Epithelial cell of proximal tubule (primary cell): ENCODE measurements at places on chromosomes 11 and 22.

GRCh38 chr11:105357146-105357545, 217.6 kb upstream of the CARD18 start:
- DNase-seq: no peak

DNA sequence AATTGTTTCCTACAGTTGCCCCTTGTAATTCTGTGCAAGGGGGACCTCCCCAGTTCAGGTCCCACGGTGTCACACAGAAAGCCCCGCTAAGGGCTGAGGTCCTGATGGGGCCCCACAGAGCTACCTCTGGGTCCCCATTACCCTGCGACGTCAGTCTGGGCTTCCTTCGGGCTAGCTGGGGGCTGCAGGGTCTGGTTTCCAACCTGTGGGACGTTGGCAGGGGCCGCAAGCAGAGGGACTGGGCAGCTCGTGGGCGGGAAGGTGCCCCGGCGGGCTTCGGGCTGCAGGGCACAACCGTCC, 698 bp downstream of the SLC37A4 start:
- DNase-seq: no peak

DNA sequence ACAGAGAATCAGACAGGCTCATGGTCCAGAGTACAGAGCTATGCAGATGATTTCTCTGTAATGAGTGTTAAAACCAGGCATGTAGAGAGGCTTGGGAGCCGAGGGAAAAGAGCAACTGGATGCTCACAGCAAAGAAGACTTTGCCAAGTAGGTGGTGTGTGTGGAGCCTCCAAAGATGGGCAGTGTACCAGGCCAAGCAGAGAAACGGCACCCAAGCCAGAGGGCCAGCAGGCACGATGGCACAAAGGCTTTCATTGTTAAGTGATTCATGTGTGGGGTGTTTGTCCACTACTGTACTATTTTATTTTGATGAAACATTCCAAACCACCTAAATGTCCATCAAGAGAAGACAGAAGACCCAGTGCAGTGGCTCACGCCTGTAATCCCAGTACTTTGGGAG, 11.1 kb downstream of the RANGAP1 start:
- no peak for DNase-seq

- no peak for DNase-seq
Measured at GRCh38 chr11:82924522-82925224, 23.1 kb downstream of the DDIAS start.

GRCh38 chr11:65857500-65857852, 504 bp downstream of the CFL1 start:
- DNase-seq: no peak

GRCh38 chr11:68396516-68396915, 64.0 kb upstream of the PPP6R3 start:
- no peak for DNase-seq

- DNase-seq: no peak
Measured at GRCh38 chr11:78429660-78430059, 12.0 kb upstream of the GAB2 start.

- DNase-seq: no peak
Measured at GRCh38 chr11:5891216-5891800, 1.7 kb upstream of the OR52E5 start.

DNA sequence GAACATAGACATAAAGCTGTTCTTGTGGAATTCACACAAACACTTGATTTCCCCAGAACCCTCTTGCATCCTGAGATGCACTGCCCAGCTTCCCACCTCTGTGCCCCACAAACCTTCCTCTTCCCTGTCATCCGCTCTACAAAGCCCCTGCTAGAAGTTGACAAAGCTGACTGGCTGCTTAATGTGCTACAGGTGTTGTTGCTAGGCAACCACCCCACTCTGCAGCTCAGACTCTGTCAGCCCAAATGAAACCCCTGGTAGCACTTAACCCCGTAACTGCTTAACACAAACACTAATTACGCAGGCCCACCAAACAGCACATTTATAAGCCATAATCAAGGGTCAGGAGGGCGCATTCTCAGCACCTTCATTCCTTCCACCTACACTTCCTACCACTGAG, 172.0 kb upstream of the CADM1 start:
- no peak for DNase-seq

DNA sequence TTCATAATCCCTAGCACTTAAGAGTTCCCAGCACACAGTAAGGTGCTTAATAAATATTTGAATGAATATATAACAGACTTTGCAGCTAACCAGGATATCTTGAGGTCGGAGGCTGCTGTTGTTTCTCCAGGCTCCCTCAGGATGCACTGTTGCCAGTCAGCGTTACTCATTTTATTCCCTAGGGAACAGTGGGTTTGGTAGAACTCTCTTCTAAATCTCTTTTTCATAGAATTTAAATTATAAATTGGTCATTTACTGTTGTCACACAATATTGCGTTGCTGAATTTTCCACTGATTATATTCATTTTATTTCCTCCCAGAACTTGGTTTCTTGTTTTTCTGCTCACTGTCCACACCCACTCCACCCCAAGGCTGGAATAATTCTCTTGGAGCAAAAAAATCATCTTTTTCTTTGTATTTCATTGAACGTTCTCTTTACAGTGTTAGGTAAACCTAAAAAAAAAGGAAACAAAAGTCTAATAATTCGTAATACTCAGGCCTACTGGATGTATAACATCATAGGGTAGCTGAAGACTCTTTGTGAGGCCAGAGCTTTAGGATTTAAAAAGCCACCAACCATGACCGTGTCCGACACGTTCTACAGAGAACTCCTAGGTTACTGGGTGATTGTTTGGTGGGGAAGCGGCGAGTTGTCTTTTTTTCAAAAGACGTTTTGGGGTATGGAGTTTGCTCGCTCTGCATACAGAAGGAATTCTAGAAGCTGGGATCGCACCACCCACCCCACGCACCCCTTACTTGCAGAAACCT, 766 bp upstream of the CAPRIN1 start:
- DNase-seq: no peak

DNA sequence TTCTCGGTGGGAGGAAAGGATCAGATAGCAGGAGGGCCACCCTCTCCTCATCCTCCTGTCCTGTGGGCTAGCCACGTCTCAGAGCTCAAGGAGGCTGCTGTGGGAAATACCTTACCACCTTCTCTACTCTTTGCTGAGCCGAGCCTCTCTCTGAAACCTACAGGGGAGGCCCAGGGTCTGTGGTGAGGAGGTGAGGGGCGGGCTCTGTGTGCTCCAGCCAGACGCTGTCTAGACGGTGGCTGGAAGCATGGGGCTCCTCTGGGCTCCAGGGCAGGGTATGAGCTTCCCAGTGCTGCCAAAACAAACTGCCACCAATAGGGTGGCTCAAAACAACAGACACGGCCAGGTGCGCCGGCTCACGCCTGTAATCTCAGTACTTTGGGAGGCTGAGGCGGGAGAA, 5.5 kb upstream of the TMPRSS6 start:
- DNase-seq: no peak

- no peak for DNase-seq
Measured at GRCh38 chr11:64535811-64536210, 55.2 kb upstream of the SLC22A12 start.

DNA sequence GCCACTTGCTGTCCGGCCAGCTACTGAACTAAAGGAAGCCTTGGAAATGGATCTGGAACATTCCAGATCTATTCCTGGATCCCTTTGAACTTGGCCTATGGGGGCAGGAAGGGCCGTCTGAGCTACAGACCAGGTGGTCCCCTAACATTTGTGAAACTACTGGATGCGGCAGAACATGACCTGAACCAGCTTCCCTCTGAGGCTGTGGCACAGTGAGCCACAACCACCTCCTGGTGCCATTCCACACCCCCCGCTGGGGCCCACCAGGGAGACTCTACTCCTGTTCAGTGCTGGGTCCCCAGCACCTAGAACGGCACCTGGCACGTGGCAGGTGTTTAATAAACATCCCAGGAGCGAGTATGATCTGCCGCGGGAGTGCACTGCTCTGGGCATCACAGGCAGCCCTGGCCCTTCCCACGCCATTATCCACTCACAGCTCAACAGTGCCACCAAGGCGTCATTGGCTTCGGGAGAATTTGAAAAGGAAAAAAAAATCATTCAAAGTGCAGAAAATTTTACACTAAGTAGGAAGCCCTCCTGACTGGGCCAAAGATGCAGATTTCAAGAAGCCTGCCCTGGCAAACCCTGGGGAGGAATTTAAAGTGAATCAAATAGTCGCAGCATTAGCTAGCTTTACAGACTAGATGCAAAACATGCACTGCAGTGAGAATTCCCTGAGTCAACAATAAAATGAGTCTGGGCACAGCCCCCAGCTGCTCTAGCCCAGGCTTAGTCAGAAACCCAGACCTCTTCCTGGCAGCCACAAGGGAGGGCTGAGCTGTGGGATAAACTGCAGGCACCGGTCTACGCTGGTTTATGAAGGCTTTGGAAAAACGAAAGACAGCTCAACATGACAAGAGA, 14.3 kb upstream of the EFCAB6 start:
- no peak for DNase-seq

DNA sequence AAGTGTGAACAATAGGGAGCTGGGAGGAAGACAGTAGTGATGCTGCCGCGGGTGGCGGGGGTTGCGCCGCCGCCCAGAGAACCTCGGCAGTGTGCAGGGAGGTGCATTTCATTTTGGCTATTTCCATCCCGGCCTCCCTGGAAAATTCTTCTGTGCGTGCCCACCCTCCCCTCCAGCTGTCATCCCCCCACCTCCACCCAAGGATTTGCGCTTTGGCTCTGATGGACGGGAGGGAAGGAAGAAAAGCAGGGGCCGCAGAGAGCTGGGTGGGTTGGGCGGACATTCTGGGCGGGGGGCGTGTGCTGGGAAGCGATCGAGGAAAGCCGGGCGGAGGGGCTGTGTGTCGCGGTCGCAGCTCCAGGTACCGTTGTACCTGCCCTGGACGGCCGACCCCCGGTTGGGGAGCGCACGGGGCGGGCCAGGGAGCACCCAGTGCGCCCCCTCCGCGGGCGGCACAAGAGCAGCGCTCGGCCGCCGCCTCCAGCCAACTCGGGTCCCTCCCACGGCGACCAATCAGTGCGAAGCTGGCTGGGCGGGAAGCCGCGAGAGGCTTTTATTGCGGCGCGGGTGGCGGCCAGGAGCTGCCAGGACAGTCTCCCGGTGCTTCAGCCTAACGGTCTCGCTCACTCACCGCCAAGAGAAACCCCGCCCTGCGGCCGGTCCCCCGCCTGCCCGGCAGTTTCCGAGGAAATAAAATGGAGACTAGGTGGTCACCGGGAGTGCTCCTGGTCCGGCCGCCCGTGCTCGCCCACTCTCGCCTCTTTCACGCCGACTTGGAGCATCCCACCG, 1.6 kb downstream of the NCAM1 start:
- no peak for DNase-seq

- DNase-seq: peak; percentile 78
Measured at GRCh38 chr11:108929241-108929640, 264.4 kb downstream of the DDX10 start.

DNA sequence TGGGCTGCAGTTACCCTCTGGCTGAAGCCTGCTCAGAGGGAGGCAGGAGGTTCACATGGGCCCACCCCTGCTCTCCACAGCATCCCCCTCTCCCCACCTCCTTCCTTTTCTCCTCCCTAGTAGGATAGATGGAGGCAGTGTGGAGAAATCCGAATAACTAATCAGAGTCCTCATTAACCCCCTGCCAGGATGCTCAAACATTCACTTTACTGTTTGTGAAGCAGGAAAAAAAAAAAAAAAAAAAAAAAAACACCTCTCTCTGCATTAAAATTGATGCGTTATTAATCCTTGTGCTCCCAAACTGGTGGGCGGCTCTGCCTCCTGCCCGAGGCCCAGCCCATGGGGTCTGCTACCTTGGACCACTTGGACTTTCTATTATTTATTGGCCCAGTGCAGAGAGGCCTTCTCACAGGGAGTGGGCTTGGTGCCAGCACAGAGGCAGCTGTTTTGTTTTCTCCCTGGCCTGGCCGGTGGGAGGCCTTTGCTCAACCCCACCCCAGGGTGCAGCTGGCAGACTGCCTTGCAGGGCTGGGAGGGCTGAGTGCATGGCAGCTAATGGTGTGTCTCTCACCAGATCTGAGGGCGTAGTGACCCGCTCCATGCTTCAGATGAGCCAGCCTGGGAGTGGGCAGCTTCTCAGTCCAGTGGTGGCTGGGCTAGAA, 150.7 kb downstream of the PKNOX2 start:
- no peak for DNase-seq

DNA sequence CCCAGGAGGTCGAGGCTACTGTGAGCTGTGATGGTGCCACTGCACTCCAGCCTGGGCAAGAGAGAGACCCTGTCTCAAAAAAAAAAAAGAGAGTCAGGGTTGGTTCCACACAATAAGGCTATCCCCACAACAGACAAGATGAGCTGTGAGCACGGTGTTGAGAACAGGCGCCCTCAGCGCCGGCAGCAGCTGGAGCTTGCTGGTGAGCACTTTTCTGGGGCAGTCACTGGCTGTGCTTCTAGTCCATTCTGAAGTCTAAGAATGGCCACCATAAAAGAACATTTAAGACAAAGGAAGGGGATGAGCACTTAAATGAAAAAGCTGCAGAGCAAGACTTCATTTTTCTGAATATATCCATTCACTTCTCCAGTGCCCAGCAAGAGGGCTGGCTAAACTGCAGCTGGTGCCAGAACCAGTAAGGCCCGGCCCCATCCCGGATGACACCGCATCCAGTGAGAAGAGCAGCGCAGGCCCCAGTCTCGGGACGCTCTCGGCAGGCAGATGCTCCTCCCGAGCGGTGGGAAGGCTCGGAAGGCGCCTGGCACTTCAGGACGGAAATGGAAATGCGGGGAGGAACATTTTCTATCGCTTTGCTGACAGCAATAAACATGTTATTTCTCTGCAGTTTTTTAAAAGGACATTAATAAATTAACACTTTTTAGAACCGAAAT, 12.2 kb downstream of the TUBGCP6 start:
- no peak for DNase-seq

- DNase-seq: no peak
Measured at GRCh38 chr11:125233736-125234275, 69.3 kb downstream of the PKNOX2 start.

DNA sequence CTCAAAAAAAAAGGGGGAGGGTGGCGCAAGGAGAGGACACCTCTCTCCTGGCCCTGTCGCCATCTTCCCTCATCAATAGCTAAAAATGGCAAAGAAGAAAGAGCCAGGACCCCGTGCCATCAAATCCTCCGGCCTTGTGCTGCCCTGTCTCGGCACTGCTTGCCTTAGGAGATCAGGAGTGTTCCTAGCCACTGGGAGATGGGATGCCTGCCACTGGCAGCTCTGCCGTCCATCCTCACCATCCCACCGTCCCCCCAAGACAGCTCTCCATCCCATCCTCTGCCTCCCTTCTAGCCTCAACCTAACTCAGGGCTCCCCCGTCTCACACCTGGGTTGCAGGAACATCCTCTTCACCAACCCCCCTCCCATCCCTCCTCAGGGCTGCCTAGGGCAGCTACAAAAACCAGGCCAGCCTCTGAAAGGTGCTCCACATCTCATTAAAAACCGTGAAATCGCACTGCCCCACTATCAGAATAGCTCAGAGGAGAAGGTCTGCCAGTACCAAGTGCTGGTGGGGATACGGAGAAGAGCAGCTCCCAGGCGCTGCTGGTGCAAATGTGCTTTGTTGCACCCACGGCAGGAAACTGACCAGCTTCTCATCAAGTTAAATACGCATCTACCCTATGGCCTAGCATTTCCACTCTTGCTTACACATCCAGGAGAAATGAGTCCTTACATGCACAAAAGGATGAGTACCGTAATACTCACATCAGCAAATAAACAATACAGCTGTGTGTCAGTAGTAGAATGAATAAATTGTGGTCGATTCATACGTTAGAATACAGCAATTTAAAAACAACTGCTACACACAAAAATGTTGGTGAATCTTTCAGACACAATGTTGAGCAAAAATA, 31.7 kb upstream of the GCAT start:
- DNase-seq: no peak

- DNase-seq: peak; percentile 25
Measured at GRCh38 chr11:58513747-58514367, 6.0 kb upstream of the OR5B21 start.

- DNase-seq: no peak
Measured at GRCh38 chr22:29138556-29139305, 65.9 kb downstream of the KREMEN1 start.

GRCh38 chr22:46000081-46001027, 23.4 kb upstream of the WNT7B start:
- no peak for DNase-seq
